ENCODE measurements at places on chromosomes 2 and 18.

DNA sequence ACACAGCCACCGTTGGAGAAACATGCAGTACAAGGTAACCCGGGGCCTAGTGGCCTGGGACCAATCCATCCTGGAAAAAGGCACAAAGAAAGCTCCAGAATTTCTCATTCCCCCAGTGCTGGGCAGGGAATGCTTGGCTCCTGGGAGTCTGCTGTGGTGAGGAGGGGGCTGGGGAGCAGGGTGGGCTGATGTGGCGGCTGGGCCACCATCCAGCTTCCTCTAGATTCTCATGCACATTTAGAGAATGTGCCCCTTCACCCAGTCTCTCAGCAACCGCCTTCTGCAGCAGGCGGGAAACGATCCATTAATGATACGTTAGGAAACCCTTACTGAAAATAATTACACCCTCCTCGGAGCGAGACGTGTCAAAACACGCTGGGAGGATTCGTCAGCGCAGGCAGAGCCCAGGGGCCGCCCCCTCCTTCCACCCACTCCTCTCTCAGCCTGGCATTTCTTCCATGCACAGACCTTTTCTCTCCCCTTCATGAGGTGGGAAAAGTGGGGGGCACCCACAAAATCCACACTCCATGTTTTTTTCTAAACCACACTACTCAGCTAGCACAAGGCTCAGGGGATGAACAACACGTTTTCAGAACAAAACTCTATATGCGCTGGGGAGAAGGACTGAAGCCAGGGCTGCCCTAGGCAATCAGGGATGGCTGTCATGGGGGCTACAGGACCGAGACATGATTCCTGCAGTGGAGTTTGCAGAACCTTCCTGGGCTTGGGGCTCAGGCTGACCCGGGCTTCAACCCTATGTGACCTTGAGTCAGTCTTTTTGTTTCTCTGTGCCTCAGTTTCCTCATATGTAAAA, 56.1 kb upstream of the SMAD7 start:
- DNase-seq: no peak

DNA sequence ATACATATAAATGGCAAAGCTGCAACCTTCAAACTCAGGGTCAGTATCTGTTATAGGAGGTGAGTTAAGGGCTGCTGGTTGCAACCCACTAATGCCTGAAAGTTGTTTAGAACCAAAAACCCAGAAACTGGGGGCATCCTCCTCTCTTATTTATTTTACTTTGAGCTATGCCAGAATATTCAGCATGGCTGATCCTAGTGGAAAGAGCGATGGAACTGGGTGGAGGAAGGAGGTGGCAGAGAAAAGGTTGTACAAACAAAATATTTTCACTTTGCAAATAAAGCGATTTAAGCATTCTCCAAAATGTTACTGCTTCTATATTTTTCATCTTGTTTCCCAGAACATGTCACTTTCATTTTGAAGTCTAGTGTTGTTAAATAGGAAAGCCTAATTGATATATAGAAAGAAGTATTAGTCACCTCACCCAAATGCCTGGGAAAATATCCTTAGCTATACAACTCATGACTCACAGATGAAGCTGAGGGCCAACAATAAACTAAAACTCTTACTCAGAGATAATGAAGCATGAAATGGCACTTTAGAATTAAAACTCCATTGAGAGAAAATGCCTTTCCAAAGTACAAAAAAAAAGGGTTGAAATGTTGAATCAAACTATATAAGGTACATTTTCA, 251.4 kb upstream of the UBE2E3 start:
- DNase-seq: no peak

DNA sequence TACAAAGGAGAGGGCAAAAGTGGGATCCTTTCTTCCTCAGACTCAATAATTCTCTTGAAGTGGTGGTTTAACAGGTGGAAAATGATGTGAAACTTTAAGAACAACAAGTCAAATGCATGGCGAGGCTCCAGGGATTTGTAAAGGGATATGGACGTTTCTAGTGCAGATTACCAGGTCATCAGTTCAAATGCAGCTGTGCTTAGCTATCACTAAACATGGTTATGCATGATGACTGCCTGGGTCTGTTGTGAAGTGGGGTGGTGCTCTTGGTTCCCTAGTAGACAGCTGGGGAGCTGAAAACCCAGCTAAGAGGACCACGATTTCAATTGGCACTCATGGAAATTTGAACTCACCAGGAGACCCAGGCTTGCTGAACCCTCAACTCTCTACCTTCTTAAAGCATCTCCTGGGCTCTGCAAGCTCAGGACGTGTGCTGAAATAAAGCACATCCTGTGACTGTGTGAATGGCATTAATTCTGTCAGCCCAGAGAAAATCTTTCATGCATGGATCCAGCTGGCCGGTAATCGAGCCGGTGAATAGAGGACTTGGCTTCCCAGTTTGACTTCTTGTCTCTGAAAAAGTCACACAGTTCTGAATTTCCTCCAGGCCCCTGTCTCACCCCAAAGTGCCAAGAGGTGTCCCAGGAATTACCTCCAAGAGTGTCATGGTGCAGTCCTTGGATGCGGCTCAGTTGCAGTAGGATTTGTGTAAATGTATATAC, 146.1 kb downstream of the MTX2 start:
- DNase-seq: no peak

DNA sequence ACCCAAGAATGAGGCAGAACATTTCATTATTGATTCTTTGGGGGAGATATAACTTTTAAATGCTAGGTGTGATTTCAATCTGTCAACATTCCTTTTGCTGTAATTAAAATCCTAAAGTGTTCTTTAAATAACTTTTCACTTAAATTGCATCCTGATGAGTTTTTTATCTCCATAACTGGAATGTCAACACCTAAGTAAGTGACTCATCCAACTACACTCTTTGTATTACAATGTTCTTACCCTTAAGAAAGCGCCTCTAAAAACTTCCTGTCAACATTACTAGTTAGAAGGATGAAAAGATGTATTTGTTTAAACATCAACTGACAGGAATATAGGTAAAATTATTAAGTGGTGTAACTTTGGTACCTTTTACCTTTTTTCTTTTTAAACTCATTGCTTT, 1657.0 kb downstream of the LRP1B start:
- DNase-seq: no peak

GRCh38 chr2:43178602-43179542, 47.5 kb downstream of the ZFP36L2 start:
- no peak for DNase-seq

DNA sequence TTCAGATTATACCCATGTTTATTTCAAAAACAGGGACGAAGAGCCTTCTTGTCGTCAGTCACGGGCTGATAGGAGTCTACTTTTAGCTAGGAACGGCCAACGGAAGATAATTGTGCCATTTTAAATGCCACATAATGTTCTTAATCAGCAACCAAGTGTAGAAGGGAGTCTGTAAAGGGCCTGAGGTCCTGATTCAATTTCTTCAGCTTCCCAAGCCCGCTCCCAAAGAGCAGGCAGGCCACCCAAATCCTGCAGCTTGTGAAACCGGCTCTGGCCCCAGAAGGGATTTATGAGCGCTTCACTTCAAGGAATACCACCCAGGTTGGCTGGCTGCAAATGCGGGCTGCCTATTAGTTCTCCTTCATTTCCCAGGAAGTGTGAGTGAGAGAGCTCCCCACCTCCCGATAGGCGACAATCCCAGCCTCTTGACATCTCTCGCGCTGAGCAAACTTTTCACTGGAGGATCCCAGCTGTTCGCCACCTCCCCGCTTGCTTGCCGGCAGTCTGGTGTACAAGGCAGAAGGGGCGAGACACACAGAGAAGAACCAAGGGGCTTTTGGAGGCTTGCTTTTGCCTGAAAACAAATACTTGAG, 272.9 kb downstream of the CDH20 start:
- DNase-seq: no peak

DNA sequence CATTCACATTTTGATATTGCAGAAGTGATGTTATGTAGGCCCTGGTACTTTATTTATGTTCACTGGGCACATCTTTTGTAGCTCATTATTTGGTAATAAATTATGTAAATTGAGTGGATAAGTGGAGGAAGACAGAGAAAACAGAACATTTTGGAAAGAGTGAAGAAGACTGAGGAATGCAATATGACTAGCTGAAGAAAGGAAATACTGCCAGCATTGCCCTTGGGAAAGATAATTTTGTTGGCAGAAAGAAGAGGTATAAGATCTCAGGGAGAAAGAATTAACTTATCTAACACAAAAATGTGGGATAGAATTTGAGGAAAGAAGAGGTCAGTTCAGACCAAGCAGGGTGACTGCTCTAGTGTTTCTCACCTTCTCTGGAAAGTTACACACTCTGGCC, 118.8 kb downstream of the TTC27 start:
- DNase-seq: no peak

GRCh38 chr18:73279498-73279897, 411.7 kb upstream of the NETO1 start:
- no peak for DNase-seq

All from pons (tissue), 1 donor.